Left kidney (tissue), 8 donors: ENCODE measurements at places on chromosomes 1 and 21. TPM values are rescaled to one million over a fixed set of nuclear protein-coding genes. Genes with fewer than 3 reads are reported as not detected.

DNA sequence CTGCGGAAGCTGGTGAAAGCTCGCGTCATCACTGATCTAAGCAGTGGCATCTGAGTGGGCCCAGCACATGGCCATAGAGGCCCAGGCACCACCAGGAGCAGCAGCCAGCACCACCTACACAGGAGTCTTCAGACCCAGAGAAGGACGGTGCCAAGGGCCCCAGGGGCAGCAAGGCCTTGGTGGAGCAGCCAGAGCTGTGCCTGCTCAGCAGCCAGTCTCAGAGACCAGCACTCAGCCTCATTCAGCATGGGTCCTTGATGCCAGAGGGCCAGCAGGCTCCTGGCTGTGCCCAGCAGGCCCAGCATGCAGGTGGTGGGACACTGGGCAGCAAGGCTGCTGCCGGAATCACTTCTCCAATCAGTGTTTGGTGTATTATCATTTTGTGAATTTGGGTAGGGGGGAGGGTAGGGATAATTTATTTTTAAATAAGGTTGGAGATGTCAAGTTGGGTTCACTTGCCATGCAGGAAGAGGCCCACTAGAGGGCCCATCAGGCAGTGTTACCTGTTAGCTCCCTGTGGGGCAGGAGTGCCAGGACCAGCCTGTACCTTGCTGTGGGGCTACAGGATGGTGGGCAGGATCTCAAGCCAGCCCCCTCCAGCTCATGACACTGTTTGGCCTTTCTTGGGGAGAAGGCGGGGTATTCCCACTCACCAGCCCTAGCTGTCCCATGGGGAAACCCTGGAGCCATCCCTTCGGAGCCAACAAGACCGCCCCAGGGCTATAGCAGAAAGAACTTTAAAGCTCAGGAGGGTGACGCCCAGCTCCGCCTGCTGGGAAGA, 3.2 kb upstream of the ARTN start:
- DNase-seq, result no peak

The PLA2G2D gene
- polyA plus RNA-seq, result 0.08 TPM

- DNase-seq, result no peak
Measured at GRCh38 chr1:119735217-119735616, 23.5 kb downstream of the PHGDH start.

The PODN gene
- polyA plus RNA-seq, result 2.0 TPM

The GPR3 gene
- 1.0 TPM for polyA plus RNA-seq

The H3-3A gene
- polyA plus RNA-seq, result 1,261 TPM

GRCh38 chr1:50522691-50523342, 99.6 kb upstream of the DMRTA2 start:
- DNase-seq, result no peak

DNA sequence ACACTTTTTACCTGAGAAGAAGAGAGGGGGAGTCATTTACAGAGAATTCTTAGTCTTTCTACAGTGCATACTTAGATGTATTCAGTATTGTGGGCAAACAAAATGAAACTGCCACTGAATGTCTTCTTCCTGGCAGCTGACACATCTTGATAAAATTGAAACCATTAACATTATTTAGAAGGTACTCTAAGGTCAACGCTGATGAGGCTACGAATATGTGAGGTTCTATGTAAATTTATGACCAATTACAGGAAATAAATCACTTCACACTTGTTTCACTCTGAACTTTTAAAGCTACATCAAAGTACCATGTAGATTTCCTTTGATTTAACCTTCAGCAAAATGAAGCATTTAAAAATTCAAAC, 51.3 kb upstream of the GFI1 start:
- no peak for DNase-seq

- DNase-seq, result no peak
Measured at GRCh38 chr21:35236090-35236489, 187.0 kb upstream of the RUNX1 start.

- no peak for DNase-seq
Measured at GRCh38 chr21:15976807-15977206, 247.0 kb downstream of the USP25 start.

- no peak for DNase-seq
Measured at GRCh38 chr1:221937155-221937953, 195.5 kb upstream of the DUSP10 start.

The RSPO1 gene
- polyA plus RNA-seq, result 5.9 TPM

The PDZK1IP1 gene
- 22.2 TPM for polyA plus RNA-seq

- DNase-seq, result no peak
Measured at GRCh38 chr1:94125551-94126514, 4.9 kb upstream of the ABCA4 start.

- no peak for DNase-seq
Measured at GRCh38 chr1:31549809-31550620, 26.3 kb upstream of the TINAGL1 start.

- no peak for DNase-seq
Measured at GRCh38 chr1:80258659-80259058, 1252.1 kb upstream of the ADGRL4 start.

- no peak for DNase-seq
Measured at GRCh38 chr1:164764333-164764732, 205.3 kb downstream of the PBX1 start.

DNA sequence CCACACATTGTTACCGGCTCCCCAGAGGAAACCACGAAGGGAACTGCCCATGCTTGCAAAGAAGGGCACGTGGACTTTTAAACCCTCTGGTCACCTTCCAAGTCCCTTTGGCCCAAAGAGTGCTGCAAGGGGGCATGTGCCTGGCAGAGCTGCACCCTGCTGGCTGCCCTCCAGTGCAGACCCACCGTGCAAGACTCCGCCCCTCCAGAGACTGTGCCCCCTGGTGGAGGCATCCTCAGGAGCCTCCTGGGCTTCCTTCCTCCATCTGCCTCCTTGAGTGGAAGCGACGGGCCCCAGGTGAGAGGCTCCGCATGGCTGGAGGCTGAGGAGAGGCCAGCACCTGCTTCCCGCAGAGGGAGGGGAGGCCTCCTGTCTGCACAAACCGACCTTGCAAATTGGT, 100.6 kb downstream of the CRYAA start:
- no peak for DNase-seq

DNA sequence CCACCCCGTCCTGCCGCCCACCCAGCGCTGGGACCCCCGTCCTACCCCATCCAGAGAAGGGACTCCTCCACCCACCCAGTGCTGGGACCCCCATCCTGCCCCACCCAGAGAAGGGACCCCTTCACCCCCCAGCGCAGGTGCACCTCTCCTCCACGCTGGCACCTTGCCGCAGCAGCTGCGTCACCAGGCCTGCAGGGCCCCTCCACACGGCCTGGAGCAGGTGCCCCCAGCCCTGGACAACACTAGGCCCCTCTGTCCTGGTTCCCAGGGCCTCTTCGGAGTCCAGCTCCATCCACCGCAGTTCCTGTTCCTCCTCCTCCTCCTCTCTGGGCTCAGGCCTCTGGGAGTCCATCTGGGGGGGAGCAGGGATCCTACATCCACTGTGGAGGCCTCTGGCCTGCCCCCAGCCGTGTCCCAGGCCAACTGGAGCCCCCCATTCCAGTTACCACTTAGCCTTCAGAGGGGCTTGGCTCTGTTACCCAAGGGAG, 378 bp downstream of the ANKRD65 start:
- DNase-seq, result no peak

DNA sequence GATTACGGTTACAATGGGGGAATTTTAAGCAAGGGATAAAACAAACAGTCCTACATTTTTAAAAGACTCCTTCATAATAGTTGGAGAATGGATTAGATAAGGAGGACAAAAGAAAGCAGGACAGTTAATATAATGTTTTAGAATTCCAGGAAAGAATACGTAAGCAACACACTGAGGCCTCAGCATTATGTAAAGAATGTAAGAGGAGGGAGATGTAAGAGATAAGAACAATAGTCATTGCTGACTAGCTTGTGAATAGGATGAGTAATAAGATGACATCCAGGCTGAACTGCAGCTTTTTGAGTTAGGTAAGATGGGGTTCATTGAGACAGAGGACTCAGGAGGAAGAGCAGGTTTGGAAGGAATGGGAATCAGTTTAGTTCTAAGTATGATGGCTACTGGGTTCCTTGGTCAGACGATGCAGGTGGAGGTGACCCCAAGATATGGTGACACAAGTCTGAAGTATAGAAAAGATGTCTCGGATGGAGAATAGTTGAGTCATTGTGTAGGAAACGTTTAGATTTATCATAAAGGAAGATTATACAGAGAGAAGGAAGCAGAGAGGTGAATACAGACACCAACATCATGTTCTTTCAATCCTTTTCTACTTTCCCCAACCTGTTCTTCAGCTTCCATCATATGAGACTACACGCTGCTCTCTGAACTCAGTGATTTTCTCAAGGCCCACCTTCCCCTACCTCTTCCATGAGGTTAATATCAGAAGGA, 372.8 kb downstream of the PTBP2 start:
- DNase-seq, result no peak

GRCh38 chr1:33289858-33290154, 31.1 kb downstream of the A3GALT2 start:
- no peak for DNase-seq

GRCh38 chr1:43366179-43366578, 1.6 kb downstream of the ELOVL1 start:
- DNase-seq, result no peak

The KIF17 gene
- 4.3 TPM for polyA plus RNA-seq

- DNase-seq, result peak; percentile 68
Measured at GRCh38 chr1:156797212-156797871, 19.3 kb downstream of the SH2D2A start.

The BCL2L15 gene
- polyA plus RNA-seq, result 1.4 TPM

GRCh38 chr1:220717800-220718640, 27.9 kb downstream of the C1orf115 start:
- no peak for DNase-seq

- no peak for DNase-seq
Measured at GRCh38 chr1:215890438-215890837, 323.3 kb downstream of the KCTD3 start.

DNA sequence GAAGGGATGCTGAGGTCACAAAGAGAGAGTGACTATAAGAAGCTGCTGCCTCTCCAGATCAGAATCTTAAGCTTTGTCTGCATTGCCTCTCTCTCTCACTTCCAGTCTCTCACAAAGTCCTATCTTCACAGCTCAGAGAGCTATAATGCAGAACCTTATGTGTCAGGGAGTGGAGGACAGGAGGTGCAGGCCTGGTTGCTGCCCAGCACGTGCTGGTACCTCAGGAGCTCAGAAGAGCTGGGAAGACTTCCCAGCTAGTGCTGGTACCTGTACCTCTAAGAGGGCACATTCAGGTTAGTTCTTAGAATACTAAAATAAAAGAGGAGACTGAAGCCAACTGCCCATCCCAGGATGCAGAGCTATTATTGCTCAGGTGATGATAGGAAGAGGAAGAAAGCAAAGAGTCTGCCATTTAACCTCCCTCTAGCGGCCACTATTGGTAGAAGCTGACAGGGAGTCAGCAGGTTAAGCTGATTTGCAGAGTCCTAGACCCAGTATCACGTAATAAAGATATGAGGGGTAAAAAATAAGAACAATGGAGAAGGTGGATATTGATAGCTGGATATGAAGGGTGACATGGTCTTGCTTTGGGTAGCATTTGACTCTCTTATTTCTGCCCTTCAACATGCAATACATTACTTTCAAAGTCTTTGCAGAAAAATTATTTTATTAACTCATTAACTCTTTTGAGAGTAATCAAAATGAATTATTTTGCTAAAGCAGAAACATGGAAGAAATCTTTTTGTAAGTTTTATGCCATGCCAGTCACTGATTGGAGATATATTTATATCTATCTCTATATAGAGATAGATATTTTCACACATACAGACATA, 138.1 kb upstream of the HMCN1 start:
- peak; percentile 33 for DNase-seq

DNA sequence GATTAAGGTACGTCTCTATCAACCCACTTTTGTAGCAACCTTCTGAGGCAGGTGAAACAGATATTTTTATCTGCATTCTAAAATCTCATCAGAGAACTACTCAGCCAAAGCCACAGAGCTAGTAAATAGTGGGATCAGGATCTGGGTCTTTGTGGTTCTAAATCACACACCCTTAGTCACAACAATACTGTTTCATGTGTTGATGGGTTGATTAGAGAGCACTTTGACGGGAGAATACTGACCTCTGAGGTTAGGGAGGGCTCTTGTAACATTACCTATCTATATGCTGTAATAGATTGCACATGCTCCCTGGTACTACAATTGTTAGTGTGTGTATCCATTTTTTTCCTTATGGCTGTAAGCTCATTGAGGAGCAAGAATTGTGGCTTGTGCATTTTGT, 45.5 kb upstream of the CCDC190 start:
- no peak for DNase-seq

DNA sequence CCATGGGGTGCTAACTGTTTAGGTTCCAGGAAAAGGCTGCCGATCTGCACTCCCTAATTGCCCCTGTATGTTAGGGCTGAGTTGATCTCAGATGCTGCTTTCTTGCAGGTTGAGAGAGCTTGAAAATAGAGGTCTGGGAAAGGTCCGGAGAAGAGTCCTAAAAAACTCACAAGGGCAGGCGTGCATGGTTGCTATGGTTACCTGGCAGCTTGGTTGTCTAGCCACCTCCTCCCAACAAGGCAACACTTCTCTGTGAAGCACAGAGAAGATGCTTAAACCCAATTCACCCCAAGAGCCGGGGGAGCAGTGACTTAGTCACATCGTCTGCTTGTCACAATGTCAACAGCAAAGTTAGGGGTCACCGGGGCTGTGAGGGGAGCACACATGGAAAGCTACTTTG, 31.0 kb upstream of the LRRC52 start:
- no peak for DNase-seq
